ENCODE measurements at places on chromosomes 13 and 19.

DNA sequence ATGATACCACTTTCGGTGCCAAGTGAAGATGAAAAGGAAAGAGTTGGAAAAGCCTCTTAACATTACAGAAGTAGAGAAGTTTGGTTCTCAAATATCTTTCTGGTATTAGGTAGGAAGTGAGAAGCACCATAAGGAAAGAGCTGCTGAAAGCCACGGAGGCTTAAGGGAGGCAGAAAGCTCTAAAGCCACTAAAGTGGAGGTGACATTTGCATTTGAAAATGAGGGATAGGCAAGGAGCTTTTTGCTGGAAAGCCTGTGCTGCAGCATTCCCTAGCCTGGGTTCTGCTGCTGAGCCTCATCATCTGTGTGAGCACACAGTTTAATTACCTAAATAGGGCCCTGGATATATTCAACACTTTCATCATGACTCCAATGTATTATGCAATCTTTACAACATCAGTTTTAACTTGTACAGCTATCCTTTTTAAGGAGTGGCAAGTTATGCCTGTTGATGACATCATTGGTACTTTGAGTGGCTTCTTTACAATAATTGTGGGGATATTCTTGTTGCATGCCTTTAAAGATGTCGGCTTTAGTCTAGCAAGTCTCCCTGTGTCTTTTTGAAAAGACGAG lies 315.4 kb downstream of the RBM26 start:
- no peak for DNase-seq

DNA sequence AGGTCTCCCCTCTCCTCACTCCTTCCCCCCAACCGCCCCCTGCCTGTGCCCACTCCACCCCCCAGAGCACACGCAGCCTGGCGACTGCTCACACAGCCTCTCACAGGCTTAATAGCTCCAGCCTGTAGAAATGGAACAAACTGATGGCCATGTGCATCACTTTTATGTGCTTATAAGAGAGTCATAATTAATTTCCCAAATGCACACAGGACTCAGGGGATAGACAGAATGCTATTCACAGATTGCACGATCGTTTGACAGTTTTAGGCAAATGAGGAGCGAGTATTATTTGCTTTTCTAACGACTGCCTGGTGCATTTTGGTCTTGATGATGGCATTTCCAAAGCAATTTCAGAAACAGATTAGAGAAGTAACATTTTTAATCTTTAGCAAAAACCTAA lies 97.7 kb upstream of the VSTM2B start:
- DNase-seq, result no peak

- no peak for DNase-seq
These were observed 23.3 kb downstream of the PTPRS start for GRCh38 chr19:5317321-5317720.

- DNase-seq, result no peak
These were observed 1.2 kb upstream of the PLEKHG2 start for GRCh38 chr19:39411081-39411831.

GRCh38 chr13:24644036-24644435 lies 36.2 kb upstream of the ATP12A start:
- DNase-seq, result no peak

DNA sequence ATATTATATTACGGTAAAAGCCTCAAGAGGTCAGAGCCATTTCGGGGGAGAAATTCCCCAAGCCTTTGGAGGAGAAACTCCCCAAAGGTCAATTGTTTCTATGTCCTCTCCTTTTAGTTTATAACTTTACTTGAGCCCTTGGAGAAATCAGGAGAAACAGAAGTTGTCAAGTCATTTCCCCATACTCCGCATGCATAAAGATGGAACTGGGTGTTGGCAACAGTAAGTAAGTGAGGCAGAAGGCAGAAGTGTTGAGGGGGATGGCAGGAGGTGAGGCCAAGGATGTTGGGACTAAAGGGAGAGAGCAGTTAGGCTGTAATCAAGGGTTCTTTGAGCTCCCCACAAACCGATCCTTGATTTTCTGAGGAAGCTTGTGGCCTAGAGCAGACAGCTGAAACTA lies 307.9 kb downstream of the ENOX1 start:
- no peak for DNase-seq

- no peak for DNase-seq
These were observed 59.5 kb downstream of the ZIC5 start for GRCh38 chr13:99911965-99912566.

DNA sequence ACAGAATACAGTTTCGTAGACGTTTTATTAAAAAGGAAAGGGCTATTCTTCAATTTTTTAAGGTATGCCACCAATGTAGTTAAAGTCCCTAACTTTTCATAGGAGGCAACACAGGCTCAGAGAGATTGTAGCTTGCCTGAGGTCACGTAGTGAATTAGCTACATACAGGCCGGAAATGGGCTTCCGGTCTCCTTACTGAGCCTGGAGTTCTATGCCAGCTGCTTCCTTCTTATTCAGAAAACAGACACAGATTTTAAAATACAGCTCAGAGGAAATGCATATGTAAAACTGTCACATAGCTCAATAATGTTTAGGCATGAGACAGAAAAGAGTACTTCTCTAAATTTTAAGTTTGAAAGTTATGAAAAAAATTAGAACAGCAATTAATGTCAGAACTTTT lies 85.4 kb upstream of the TUBA3C start:
- no peak for DNase-seq

Measured in activated CD4-positive, CD25-positive, alpha-beta regulatory T cell treated with anti-CD3 and anti-CD28 coated beads, Interleukin-2, amount 50 U/mL, for 72 hours (primary cell).